Activated CD4-positive, alpha-beta T cell treated with anti-CD3 and anti-CD28 coated beads, Interleukin-2, amount 10 ng/mL, durations not matched to agents 24 days and 14 days (primary cell): ENCODE measurements at places on chromosomes 3 and 15. TPM values are rescaled to one million over a fixed set of nuclear protein-coding genes. Genes with fewer than 3 reads are reported as not detected.

The ATP13A5 gene
- total RNA-seq: not detected in 2 replicates

The GOLGA8T gene
- not detected in 2 replicates for total RNA-seq

The AMIGO3 gene
- 0.21 TPM in 1 of 2 replicates, not detected in the other for total RNA-seq

The KY gene
- not detected in 2 replicates for total RNA-seq

The FAM3D gene
- not detected in 2 replicates for total RNA-seq

The CNTN4 gene
- total RNA-seq: not detected in 2 replicates

The CYP1A2 gene
- total RNA-seq: not detected in 2 replicates

The GOLGA8S gene
- total RNA-seq: 0.07 TPM in 2 replicates

The CKMT1B gene
- 0.66 and 0.77 TPM in 2 replicates for total RNA-seq
